ENCODE measurements at places on chromosomes 3 and 15.

DNA sequence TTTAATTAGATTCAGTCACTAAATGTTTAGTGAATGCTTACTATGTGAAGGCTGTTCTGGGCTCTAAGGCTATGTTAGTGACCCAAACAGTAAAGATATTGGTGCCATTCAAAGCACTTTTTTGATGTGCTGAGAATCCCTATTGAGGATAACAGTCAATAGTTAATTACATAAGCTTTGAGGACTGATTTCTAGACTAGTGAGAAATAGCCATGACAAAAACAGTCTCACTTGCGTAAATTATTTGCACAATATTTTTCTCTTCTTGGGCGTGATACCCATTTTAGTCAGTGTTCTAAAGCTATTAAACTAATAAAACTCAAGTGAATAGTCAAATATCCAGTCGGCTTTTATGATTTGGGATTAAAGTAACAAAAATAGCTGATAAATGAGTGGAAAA, 74.6 kb downstream of the UBE2E2 start:
- DNase-seq, result no peak

GRCh38 chr15:55884223-55884622, 109.2 kb downstream of the NEDD4 start:
- no peak for DNase-seq

DNA sequence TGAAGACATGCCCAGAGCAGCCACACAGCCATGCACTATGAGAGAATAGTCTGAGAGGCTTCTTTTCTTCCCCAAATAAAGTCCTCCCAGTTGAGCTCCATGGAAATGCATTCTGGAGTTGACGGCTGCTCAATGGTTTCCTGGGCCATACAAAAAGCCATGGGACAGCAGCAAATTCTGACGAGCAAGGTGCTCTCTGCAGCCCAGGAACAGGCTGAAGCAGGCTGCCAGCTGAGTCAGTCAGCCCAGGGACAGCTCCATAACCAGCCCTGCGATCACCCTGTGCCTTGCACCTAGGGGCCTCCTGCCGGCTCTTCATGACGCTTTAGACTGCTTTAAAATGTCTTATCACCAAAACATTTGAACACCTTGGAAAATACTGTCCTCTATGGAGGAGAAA, 256.3 kb upstream of the CHRNA7 start:
- no peak for DNase-seq

DNA sequence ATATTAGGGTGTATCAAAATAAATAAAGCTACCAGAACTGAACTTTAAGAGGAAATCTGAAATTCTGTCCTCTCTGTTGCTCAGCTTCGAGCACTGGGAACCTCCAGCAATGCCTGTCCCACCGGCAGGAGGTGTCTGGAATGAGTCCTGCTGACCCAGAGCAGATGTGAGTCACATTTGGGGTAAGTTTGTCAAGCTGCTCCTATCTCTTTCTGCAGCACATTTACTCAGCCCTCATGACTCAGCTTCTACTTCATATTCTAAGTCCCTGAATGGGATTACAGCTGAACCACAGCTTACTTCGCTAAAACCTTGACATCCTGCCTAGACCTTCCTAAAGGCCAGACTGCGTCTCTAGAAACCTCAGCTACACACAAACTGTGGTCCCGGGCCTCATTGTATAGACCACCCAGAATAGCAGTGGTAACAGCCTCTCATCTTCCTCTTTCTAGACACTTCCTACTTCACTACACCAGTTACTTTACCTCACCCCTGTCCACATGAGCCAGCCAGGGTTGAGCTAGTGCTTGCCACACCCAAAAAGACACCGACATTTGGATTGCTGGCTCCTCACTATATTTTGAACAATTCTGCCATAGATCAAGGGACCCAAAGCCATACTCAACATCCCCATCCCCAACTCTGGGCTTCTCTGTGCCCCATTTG, 109.6 kb upstream of the TMCO5A start:
- no peak for DNase-seq

DNA sequence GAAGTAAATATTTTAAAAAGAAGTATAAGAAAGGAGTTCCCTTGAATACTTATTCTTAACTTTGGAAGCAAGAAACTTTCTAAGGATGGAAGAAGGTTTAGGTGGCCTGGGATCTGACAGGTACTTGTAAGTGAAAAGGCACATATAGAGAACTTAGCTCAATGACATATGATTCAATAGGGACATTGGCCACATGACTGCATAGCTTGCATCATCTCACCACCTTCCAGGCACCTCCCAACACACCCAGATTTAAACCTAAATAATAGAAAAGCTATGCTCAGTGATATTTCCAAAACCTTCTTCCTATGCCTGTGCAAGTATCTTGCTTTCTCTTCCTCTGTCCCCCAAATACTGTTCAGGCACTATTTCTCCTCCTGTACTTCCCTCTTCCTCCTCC, 4.7 kb upstream of the P2RY1 start:
- no peak for DNase-seq

DNA sequence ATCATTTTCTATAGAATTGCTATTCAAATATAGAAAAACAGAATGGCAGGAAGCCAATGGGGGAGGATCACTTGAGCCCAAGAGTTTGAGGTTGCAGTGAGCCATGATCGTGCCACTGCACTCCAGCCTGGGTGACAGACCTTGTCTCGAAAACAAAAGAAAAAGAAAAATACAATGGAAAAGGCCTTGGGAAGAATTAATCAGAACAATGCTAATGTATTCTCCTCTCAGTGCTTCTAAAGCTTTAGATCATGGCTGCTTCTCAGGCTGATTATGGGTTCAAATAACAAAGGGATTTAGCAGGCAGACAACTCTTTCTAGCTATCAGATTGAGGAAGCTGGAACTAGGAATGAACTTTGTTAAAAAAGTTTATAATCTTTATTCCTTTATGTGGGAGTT, 115.8 kb downstream of the PDCD6IP start:
- no peak for DNase-seq

DNA sequence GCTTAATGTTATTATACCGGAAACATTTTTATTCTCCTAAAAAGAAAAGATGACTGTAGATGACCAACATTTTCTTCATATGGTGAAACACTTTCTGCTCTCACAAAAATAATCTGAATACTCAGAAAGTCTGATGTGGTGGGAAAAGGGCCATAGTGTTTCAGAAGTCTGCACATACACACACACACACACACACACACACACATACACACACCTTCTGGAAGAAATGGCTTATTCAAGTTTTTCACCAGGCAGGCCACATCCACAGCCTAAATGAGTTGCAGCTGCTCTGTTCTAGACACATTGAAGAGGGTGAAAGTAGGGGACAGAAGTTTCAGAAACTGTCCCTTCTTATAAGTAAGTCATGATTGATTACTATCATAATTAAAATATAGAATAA, 220.0 kb downstream of the ZMAT3 start:
- no peak for DNase-seq
